Gastroesophageal sphincter (tissue), 4 donors: ENCODE measurements at places on chromosomes 6 and 20. TPM values are rescaled to one million over a fixed set of nuclear protein-coding genes. Genes with fewer than 3 reads are reported as not detected.

DNA sequence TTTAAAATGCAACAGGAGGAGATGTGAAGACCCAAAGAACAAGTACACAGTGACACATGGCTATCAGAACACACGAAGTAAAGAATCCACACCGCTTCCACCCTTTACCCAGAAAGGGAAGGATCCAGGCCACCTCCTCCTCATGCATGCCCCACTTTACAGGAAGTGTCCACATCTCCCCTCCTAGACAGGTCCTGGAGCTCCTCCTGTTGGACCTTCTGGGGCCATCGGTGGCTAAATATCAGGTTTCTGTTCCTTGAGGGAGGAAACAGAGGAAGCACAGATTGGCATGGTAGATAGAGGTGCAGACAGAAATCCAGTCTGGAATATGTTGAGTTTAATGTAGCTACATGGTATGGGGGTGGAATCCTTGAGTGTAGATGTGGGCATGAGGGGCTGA lies 10.9 kb downstream of the NINL start:
- ATAC-seq, result no peak

- ATAC-seq, result no peak
Observed at GRCh38 chr6:52415917-52416628, 4.1 kb upstream of the EFHC1 start.

GRCh38 chr20:34083137-34083536 lies 28.9 kb downstream of the EIF2S2 start:
- ATAC-seq, result peak; percentile 68

DNA sequence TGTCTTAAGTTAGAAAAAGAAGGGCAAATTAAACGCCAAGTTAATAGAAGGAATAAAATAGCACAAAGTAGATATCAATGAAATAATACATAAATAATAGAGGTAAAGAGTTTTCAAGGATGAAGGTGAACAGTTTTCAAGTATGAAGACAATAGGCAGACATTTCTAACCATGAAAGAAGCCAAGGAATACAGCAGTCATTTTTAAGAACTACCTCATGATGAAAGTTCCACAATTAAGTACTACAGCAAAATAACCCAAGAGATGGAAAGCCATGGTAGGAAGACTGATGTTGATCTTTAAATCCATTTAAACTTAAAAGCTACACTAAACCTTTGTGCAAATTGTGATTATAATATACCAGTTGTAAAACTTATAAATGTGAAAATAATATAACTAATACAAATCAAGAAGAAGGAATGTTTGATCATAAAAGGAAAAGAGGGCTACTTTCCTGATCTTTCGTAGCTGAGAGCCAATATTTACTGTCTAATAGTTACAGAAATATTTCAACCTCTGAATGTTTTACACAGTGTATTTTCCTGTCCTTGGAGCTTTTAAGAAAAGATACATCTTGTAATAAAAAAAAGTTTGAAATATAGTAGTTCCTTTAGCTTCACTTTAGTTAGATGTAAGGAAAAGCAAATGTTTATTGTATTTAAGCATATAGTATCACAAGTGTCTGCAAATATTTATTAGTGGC lies 143.1 kb downstream of the STXBP5 start:
- ATAC-seq, result no peak

GRCh38 chr20:60749804-60750602 lies 502.1 kb upstream of the CDH4 start:
- ATAC-seq, result no peak

GRCh38 chr20:33281550-33282146 lies 1.4 kb upstream of the BPIFB1 start:
- no peak for ATAC-seq

DNA sequence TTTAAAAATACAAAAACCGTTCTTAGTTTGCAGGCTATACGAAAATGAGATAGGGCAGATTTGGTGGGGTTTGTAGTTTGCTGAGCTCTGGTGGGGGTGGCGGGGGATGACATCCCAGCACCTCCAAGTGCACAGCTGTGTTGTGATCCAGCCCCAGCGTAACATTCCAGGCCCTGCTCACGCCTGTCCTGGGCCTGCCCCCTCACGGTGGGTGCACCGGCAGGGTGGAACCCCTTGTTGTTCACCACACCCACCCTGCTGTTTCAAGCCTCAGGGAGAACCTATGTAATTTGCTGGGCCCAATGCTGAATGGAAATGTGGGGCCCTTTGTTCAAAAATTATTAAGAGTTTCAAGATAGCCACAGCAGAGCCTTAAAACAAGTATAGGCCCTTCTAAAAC lies 25.0 kb downstream of the ARMC2 start:
- no peak for ATAC-seq

GRCh38 chr20:1337441-1337840 lies 8.5 kb upstream of the SDCBP2 start:
- no peak for ATAC-seq

GRCh38 chr6:3782876-3783832 lies 31.6 kb upstream of the PXDC1 start:
- peak; percentile 46 for ATAC-seq

DNA sequence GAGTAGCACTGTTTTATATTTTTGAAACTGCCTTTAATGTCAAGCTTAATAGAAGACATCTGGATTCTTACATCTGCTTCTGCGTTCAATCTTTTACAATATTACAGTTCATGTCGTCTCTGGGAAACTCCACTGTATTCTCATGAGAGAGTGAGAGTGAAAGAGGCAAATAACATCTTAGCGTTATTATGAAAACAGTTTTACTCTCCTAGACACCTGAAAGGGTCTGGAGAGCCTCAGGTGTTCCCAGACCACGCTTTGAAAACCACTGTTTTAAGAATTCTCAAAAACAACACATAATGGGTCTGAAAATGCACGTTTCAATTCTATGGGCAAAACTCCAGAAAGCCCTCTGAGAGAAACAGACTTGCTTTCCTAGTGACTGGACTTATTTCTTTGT lies 63.3 kb downstream of the ARHGAP18 start:
- no peak for ATAC-seq

DNA sequence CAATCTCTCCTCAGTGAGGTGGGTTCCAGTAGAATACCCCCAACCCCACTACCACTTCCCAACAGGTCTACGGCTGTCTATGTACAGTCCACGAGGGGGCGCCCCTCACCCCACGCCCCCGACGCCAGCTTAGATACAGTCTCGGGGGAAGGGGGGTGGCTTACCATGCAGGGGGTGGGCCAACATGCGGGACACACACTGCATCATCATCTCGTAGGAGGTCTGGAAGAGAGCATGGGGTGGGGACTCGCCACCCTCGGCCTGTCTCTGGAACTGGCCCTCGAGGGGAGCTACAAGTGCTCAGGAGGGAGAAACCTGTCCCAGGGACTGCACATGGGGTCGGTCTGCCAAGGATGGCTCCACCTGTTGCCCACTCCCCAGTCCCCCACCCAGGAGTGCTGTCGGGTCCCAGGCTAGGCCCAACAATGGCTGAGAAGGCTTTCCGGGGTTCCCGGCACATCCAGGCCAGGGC lies 8.5 kb downstream of the MTCH1 start:
- no peak for ATAC-seq

DNA sequence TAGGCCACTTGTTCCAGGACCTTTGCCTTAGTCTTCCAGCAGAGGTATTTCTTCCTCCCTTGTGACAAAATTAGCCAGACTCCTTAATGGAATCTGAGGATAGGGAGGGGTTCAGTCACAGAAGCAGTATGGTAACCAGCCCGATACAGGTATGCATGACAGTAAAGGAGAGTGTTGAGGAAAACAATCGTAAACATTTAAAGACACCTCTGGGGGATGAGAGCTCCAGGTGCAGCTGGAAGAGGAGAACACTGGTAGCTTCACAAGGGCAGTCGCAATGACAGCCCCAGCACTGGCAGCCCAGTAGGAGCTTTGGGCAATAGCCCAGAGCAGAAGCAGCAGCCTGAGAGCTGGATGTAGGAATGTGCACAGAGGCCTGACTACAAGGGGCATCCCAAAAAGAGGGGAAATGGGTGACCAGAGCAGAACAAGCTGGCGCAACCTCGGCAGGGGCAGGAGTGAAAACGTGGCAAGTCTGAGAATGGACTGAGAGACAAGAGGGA lies 344.9 kb upstream of the JAG1 start:
- ATAC-seq, result no peak

GRCh38 chr6:107868867-107869611 lies 44.9 kb upstream of the SCML4 start:
- no peak for ATAC-seq

DNA sequence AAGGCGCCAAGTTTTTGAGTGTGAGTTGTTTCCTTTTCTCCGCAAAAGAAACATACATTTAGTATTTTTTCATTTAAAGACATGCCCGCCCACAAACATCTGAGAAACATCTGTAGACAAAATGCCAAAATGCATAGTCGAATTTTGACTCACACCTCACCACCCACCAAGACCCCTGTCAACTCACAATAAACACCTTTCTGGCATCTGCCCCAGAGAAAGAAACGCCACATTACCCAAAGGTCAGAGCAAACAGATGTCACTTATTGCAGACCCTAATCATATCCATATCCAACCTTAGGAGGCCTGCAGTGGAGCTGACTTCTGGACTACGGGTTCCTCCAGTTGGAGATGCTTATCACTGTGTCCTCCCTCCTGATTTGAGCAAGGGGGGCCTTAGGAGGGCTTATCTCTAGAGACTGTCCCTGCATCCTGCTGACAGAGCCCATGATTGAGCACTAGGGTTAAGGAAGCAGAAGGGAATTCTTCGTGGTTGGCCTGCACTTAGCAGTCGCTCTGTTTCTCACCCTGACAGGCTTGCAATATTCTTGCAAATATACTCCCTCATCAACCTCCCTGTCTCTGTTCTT lies 90.5 kb upstream of the TBX18 start:
- no peak for ATAC-seq

- no peak for ATAC-seq
Observed at GRCh38 chr6:11270030-11271027, 37.9 kb upstream of the NEDD9 start.

GRCh38 chr6:132520953-132521352 lies 8.0 kb upstream of the STX7 start:
- ATAC-seq, result no peak

GRCh38 chr20:48839154-48839917 lies 11.5 kb upstream of the PREX1 start:
- no peak for ATAC-seq

DNA sequence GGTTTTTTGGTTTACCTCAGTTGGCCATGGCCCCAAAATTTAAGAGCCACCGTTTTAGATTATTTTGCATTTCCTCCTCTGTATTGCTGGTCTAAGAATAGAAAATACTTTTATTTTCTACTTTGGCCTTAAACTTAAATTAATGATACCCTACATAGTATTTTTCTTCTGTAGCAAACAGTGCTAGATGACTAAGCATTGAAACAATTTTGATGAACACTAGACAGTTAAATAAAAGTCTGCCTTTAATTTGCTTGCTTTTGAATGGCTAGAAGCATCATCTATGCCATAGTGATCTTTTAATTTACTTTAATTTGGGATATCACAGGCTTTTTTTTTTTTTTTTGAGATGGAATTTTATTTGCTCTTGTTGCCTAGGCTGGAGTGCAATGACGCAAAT lies 106.4 kb downstream of the CD109 start:
- no peak for ATAC-seq

DNA sequence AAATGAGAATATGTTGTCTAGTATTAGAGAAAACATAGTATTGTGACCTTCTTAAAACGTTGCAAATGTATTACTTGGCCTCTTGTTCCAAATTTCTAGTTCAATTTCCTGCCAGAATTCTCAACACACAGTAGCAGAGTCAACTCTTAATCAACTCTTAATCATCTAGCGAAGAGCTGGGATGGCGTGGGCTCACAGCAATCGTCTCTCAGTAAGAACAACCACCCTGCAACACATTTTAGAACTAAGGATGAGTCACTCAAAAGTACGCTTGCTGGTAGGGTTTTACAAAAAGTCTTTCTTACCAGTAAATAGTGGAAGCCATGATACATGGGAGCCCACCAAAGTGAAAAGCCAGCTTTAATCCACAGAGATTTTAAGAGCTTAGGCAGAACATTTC lies 24.6 kb downstream of the GPR6 start:
- ATAC-seq, result no peak

DNA sequence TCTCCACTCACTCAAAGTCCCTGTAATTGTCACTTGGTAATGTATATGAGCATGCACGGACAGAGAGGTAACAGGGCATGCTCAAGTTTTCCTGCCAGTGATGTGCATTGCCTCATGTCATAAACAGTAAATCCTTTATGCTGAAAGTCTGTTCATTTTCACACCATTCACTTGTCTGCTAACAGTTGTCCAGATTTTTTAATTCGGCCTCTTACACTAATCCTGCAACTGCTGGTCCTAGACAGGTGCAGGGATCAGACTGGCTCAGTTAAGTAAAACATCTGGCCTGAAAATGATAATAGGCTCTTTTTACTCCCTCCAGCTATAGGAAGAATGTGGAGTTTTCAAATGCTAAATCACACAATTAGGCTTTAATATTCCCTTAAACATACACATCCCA lies 185.4 kb upstream of the VGLL2 start:
- no peak for ATAC-seq

- ATAC-seq, result no peak
Observed at GRCh38 chr20:37524859-37525708, 2.6 kb downstream of the BLCAP start.

GRCh38 chr6:1325461-1326309 lies 13.8 kb downstream of the FOXQ1 start:
- ATAC-seq, result peak; percentile 85

GRCh38 chr20:44495802-44496481 lies 20.3 kb downstream of the TTPAL start:
- no peak for ATAC-seq

DNA sequence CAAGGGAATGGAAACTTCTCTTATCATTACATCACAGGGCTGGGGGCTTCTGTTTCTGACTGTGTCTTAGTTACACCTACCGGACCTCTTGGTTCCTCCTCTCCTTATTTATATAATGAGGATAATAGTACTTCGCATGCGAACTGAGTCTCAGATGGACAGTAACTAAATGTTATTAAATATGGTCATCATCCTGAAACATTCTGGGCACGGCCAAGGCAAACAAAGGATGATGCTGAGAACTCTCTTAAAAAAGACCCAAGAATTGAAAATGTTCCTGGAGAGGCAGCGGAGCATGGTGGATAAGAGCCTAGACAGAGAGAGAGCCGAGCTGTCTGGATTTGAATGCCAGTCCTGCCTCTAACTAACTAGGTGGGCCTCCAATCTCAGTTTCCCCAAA lies 119.8 kb upstream of the SASH1 start:
- ATAC-seq, result no peak

DNA sequence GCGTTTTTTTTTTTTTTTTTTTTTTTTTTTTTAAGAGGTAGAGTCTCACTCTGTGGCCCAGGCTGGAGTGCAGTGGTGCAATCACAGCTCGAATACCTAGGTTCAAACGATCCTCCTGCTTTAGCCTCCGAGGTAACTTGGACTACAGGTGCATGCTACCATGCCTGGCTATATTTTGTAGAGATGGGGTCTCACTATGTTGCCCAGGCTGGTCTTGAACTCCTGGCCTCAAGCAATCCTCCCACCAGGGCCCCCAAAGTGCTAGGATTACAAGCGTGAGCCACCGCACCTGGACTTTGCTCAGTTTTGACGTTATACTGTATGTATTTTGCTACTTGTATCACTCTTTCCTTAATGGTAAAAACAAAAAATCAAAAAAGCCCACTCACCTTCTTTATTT lies 101.5 kb upstream of the ZNFX1 start:
- ATAC-seq, result no peak

OR12D3 gene
- not detected for total RNA-seq

GFRAL gene
- total RNA-seq, result not detected

MAD2L1BP gene
- total RNA-seq, result 36.6 TPM

MTHFD1L gene
- total RNA-seq, result 6.4 TPM

OOEP gene
- total RNA-seq, result not detected

ADGRF5 gene
- 11.7 TPM for total RNA-seq

RRAGD gene
- 14.8 TPM for total RNA-seq

FAM217A gene
- total RNA-seq, result not detected

MARCKS gene
- total RNA-seq, result 27.4 TPM

CLDN20 gene
- total RNA-seq, result not detected

BTN1A1 gene
- total RNA-seq, result not detected

SYNDIG1 gene
- total RNA-seq, result 0.16 TPM

SCRT2 gene
- not detected for total RNA-seq

RAET1E gene
- not detected for total RNA-seq
